ENCODE measurements at places on chromosomes 4 and X.
A peak's percentile ranks its signal among the peaks of the same experiment; 100 is the strongest.

DNA sequence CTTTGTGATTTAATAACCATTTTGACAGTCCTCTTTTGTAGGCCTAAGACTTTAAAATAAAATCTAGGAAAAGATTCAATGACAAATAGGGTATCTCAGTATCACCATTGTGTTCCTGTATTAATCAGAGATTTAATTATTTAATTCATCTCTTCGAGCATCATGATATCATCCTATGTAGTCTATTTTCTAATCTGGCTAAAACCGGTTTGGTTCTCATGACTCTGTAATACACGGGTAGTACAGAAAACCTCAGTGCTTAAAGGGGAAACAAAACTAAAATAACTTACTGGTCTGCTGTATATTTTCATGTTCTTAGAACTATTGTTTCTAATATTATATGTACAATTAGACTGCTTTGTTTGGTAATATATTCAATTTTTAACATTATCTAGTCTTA lies 23.7 kb upstream of the FBXW7 start:
- no peak for DNase-seq

GRCh38 chr4:76850010-76850441 lies 47.9 kb downstream of the SOWAHB start:
- peak; percentile 93 for DNase-seq

GRCh38 chrX:150100261-150100660 lies 162.0 kb upstream of the EOLA2 start:
- DNase-seq, result peak; percentile 16

DNA sequence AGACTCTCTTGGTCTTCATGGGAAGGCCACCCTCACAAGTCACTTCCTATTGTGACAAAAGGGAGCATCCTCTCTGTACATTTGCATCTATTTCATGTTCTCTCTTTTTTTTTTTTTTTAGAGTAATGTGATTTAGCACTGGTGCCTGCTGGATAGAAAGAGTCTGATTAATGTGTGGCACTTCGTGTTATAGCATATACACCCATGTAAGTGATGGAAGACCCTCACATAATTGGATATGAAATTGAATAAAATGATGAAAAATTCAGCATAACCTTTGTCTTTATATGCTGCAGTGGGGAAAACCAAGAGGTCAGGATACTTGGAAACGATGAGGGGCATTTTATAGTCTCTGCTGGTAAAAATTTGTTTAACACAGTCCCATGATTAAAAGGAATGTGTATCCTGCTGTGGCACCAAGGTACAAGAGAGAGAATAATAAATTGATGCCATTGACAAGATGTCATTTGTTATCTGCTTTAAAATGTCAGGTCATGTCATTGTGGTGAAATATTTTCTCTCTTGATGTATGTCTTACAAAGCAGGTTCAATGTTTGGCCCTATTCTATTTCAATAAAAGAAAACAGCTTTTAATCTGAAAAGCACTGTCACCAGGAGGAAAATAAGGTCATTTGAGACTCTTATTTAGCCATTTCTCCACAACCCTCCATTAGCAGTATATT lies 1115.4 kb downstream of the STPG2 start:
- DNase-seq, result no peak

GRCh38 chr4:140726776-140727500 lies 29.2 kb downstream of the TBC1D9 start:
- DNase-seq, result no peak

DNA sequence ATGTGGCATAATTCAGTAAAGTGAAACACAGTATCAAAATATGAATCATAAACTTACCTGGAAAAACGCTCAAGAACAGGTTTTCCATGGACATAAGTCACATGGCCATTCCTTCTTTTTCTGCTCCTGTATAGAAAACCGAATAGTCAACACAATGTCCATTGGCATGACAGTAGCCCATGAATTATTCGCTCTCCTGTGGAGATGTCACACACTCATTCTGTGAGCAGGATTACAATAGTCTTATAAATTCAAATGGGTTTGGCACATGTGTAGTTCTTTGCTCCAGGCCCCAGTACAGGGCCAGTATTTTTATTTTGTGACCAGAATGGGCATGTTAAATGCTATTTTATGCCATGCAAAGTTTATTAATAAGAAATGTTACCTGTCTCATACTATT lies 15.1 kb upstream of the CXCL13 start:
- no peak for DNase-seq

DNA sequence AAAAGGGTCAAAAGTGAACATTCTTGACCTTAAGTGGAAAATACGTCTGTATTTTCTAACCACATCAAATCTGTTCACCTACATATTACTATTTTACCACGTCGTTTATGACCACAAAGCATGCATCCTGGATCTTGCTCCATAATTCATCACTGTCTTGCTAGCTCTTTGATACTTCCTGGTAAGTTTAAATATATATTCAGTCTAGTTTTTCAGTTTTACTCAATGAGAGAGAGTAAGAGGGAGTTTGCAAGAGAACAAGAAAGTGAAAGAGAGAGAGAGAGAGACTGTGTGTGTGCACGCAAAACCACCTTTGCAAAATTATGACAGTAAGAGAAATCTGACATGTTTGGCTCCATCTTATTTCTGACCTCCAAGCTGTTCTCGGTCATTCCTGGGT lies 173.7 kb upstream of the GALNTL6 start:
- DNase-seq, result no peak

- DNase-seq, result no peak
Measured at GRCh38 chr4:74328501-74328900, 20.2 kb downstream of the EPGN start.

GRCh38 chr4:3845094-3845743 lies 79.0 kb downstream of the ADRA2C start:
- DNase-seq, result no peak

- DNase-seq, result no peak
Measured at GRCh38 chrX:18203631-18204030, 17.1 kb downstream of the BEND2 start.

GRCh38 chr4:41538887-41539498 lies 1.0 kb downstream of the LIMCH1 start:
- no peak for DNase-seq

GRCh38 chr4:76322236-76322635 lies 15.7 kb downstream of the STBD1 start:
- no peak for DNase-seq

DNA sequence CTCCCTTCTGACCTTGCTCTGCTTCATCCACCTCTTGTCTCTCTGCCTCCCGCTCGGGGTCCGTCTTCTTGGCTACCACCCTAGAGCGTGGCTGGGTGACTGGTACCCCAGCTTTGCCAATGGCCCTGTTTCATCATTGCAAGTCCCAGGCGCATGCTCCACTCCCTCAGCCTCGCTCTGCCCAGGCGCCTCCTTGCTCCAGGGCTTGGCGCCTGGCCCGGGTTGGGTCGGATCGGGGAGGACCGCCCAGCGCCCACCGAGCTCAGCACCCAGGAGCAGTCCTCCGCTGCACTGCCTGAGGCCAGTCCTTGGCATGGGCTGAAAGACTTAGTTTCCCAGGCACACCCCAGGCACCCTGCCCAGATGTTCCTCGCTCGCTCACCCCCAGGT lies 577 bp downstream of the BGN start:
- no peak for DNase-seq

- DNase-seq, result no peak
Measured at GRCh38 chr4:42149004-42149403, 3.5 kb downstream of the BEND4 start.

DNA sequence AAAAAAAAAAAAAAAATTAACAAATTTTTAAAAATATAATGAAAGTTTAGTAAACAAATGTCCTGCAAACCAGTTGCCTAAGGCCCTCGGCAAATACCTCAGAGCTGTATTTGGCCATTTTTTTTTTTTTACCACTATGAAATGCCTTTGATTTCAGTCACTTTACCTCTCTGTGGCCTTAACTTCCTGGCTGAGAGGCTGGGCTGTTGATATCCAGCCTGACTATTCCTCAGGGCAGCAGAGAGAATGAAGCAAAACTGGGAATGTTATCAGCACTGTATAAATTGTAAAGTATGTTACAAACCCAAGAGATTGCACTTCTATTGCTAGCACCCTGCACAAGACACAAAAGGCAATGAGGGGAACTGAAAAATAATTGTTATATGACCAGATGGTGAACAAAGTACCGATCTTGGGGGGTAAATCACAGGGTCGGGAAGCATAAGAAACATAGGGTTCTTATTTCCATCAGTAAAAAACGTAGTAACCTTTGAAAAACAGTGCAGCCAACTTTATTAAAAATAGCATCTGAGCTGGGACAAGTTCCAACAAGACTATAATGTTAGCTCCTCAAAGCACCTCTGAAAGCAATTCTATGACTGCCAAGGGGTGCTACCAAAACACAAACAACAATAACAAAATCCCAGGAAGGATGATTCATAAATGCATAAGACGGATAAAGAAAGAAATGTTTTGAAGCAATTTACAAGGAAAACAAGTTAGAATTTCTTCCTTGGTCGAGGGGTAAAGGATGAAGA lies 18.1 kb downstream of the USP46 start:
- no peak for DNase-seq

DNA sequence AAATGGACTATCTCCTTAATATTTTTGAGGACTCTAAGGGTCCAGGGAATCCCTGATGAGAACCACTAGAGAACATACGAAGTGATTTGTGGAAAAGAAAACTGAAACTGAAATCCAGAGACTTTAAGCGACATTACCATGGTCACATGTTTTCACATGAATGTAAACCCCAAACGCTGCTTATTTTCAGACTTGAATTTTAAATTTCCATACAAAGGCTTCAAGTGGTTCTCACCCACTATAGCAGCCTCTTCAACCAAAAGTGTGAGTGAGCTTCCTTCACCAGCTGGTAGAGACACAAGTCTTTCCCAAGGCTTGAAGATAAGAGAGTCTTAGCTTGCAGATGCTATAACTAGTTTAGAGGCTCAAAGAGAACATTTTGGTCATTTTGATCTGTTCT lies 232.7 kb downstream of the MGST2 start:
- no peak for DNase-seq

- no peak for DNase-seq
Measured at GRCh38 chrX:17390419-17390850, 15.4 kb downstream of the NHS start.

DNA sequence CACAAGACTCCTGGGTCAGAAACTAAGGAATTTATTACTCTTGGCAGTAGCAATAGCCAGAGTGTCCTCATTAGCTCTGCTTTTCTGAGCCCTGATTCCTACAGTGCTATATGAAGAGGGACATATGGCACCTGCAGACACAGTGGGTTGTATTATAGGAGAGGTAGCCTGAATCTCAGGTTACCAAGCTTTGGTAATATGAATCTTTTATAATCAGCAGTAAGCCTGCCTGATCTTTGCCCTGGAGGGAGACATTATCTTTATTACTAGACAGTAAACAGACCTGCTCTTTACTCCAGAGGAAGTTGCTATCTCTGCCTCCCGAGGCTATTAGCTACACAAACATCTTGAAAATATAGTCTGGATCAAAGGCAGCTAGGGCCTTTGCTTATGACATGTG lies 62.5 kb upstream of the HOPX start:
- no peak for DNase-seq

DNA sequence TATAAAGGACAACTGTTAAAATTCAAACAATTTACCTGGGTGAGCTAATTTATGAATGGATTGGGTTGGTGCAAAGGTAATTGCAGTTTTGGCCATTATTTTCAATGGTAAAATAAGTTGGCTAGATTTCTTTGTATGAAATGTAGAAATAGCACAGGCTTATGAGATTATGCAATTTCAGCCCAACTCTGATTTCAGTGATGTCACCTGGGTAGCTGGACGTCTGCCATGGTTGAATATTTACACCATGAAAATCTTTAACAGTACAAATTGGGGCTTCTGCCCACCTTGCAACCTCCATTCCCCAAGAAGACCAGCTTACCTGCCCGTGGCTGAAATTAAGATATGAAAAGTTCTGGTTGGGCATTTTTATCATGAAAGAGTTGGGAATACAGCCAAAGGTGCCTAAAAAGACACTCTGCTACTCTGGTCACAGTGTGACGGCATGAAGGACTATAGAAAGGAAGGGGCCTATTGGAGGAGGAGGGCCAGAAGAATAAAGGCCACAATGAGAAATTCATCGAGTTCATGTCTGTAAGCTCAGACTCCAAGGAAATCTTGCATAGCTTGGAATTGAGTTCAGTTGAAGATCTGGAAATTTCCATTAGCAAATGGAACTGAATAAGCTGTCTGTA lies 29.7 kb downstream of the EGF start:
- DNase-seq, result no peak

DNA sequence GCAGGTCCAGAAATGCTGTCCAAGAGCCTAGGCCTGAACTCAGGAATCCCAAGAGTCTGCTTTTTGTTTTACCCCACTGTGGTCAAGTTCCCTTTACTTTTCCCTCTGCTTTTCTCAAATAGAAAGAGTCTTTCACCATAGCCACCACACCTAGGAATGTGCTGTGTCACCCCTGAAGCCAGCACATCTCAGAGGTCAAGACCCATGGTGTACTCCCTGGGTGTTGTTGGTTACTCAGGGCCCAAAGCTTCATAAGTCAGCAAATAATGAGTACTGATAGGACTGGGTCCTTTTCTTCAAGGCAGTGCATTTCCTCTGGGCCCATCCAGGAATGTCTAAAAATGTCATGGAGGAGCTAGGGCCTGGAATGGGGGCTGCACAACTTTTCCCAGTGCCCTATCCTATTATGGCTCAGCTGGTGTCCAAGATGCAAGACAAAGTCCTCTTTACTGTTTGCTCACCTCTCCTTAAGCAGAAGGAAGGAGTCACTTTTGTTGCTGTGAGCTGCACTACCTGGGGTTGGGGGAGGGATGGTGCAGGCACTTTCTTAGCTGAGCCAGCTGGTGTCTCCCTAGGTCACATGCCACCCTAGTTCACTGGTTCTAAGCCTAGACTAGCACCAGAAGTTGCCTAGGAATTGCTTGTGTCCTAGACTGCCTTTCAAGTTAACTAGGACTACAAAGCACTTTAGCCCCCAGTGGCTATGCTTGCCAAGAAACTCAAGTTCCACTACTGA lies 62.4 kb upstream of the RXFP1 start:
- no peak for DNase-seq

DNA sequence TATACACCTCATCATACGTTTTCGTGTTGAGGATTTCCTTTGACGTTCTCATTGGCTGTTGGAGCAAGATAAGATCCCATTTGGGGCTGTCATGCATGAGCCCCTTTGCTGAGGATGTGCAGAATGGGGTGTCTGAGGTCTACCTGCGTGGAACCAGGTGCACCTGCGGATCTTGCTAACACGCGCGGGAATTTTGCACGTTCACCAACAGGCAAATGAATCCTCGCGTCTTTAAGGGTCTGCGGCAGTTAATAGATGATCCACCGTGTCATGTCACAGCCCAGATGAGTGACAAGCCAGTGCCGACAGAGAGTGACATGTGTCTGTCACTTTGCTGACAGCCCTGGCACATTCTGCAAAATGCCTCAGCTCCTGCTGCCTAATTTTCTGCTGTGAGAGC lies 56.3 kb upstream of the SHOX start:
- no peak for DNase-seq
